Neural progenitor cell (in vitro differentiated cells): ENCODE measurements at places on chromosomes 5 and 9.

DNA sequence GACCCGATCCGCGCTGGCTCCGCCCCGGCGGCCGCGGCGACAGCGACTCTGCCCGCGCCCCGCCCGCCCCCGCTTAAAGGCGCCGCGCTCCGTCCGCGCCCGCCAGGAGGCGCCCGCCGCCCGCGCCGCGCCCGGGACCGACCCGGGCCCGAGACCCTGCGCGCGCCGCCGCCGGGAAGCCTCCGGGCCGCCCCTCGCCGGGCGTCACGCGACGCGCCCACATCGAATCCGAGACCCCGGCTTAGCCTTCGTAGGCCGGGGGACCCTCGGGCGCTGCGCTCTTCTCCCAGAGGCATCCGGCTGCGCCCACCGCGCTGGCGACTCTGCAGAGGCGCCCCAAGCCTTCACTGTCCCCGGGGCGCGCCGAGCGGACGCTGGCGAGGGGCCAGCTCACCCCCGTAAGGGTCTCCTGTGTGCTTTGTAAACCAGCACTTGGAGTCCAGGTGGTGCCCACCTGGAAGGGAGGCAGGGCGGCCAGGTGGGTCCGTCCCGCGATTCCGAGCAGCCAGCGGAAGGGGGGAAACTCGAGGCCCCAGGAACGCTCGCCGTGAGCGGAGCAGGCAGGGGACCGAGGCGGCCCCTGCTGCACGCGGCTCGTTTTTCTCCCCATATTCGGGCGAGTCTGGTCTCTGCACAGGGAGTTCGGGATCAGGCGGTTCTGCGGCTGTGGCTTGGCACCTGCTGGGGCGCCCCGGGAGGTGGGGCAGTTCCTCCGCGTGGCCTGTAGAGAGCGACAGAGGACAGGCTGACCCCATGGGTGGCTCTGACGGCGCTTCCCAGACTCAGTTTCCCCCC, 423 bp upstream of the ABCA2 start:
- peak; percentile 95 for DNase-seq

DNA sequence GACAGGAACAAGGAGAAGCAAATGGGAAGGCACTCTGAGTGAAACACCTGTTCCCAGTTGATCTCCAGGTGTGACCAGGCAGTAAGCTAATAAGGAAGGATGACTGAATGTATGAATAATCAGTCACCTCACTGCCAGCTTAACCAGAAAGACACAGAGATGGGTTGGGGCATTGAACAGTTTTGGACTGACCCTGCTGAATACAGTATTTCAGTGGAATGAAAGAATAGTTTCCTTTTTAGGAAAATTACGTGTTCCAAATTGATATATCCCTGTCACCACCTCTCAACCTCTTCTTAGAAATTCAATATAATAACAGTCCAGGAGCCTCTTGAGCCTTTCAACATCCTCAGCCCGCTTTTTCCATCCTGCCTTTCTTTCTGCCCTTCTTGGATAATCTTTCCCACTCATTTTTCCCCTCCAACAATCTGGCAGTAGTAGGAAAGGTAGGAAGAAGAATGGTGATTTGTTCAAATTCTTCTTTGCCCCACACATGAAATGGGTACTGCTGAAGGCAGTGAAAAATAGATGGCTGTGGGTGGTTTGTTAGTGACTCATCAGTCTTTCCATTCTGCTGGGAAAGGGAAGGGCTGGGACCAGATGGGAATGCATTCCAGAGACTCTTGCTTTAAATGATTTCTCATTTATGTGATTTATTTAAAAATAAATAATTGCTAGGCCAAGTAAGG, 117.9 kb downstream of the ZSWIM6 start:
- DNase-seq = no peak

DNA sequence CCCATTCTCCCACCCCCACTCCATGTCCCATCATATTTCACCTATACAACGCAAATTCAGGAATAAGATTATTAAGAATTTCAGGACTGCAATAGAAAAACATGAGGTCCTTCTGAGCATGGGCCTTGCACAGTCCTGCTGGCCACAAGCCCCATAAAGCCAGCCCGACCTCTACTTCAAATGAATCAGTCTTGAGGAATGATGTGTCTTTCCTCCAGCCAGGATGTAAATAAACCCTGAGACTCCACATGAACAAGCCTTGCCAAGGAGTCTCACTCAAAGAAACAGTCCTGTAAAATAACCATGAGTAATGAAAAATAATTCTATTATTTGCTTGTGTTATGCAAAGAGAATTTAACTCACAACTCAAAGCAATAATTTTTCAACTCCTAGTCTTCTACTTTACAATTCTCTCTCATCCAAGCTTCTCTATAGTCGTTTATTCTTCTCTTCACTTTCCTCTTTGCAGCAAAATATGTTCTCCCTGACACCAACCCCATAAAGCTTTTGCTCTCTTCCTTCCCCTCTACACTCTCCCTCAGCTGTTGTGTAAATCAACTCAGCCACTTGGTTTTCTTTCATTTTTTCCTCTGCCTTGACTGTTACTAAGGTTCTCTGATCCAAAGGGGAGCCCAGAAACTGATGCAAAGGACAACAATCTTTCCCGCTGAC, 140.1 kb upstream of the MOCS2 start:
- no peak for DNase-seq

DNA sequence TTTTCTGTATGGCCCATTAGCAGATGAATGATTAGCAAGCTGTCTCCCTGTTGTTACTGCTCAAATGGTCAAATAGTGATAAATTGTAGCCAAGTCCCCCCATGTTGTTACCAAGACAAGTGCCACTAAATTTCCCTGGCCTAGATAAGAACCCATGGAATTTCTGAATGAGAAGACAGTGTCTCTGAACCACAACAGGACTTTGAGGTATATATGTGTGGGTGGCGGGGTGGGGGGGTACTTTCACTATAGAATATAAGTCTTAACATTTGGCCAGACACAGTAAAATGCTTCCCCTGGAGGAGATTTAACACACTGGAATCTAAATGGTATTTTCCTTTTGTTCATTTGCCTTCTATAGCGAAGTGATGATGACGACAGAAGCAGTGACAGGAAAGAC, 28.7 kb downstream of the XPA start:
- no peak for DNase-seq

DNA sequence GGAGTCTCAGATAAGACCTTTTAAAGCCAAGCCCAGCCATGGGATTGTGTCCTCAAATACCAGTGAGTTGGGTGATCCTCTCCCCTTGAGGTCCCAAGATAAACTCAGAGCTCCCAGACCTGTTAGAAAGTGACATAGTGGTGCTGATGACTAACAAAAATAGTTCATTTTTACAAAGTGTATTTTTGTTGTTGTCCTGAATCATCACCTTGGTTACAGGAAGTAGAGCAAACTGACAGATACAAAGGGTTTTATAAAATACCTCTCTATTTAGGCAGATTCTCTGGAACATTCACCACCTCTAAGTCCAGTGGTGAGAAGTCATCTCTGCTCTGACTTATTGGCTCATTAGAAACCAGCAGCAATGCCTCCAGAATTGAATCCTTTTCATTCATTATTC, 259.3 kb downstream of the CEMIP2 start:
- DNase-seq = no peak

DNA sequence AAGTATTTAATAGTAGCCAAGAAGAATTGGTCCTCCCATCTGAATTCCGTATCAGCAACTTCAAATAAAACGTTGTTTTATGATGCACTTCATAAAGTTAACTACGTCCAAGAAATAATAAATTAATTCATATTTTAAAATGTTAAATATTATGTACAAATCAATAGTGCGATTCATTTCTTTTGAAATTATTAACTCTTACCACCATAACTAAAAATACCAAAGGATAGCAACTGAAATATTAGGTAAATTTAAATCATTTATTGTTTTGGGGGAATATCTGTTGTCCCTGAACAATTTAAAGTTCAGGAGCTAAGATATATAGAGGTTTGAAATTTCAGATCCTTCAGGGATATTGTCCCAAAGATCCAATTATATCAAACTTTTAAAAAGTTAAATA, at the start of gene OR2K2:
Gene OR2K2 (minus strand): TSS at position 101 of the 400 bp plus-strand sequence. CDS start 1,791 bp downstream, outside the sequence.
- no peak for DNase-seq

- no peak for DNase-seq
Measured at GRCh38 chr5:113759505-113759904, 246.0 kb downstream of the YTHDC2 start.

GRCh38 chr9:89882930-89883361, 278.1 kb downstream of the GADD45G start:
- no peak for DNase-seq

GRCh38 chr5:10590226-10590999, 26.5 kb downstream of the ANKRD33B start:
- peak; percentile 66 for DNase-seq

DNA sequence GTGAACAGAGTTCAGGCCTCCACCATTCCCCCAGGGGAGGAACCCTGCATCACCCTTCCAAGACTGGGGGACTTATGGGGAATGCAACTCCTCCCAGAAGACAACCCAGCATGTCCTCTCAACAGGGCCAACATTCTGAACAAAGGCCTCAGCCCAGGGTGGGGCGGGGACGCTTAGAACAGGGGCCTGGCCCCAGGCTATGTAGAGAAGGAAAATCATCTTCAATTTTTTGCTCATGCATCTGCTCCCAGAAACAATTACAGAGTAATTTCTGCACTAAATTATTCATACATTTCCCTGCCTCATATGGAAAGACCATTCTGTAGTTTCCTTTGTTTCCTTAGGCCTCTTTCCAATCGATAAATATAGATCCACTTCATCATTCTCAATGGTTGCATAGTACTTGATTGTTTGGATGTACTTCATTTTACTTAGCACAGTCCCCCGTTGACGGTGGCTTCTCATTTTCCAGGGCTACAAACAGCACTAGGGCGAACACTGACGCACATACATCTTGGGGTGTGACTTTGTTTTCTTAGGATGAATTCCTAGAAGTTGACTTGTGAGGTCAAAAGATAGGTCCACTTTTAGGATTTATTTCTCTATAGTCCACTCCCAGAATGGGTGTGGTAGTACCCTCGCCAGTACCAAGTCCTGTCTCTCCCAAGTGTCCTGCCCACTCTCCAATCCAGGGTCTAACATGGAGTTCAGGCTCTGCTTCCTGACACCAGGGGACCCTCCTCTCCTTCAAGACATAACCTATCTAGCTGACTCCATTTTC, 27.2 kb upstream of the SMU1 start:
- no peak for DNase-seq
